ENCODE measurements at places on chromosomes 12 and 14. TPM values are rescaled to one million over a fixed set of nuclear protein-coding genes. Genes with fewer than 3 reads are reported as not detected.

- no peak for DNase-seq
These were observed 64.9 kb downstream of the LLPH start for GRCh38 chr12:66065641-66066136.

DNA sequence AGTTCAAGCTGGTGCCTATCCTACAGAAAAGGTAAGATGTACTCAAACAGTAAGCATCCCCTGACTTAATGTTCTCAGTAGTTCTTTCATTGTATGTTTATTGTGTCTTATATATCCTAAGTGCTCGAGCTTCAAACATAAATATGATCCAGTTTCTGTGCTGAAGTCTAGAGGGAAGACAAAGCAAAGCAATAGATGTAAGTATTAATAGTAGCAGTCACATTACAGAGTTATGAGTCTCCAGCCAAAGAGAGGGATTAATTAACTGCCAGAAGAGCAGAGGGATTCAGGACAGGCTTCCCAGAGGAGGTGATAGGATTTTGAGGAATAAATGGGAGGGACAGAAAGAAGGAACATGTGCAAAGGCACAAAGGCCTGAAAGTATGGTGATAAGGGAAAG, 1.4 kb downstream of the NGDN start:
- no peak for DNase-seq

DNA sequence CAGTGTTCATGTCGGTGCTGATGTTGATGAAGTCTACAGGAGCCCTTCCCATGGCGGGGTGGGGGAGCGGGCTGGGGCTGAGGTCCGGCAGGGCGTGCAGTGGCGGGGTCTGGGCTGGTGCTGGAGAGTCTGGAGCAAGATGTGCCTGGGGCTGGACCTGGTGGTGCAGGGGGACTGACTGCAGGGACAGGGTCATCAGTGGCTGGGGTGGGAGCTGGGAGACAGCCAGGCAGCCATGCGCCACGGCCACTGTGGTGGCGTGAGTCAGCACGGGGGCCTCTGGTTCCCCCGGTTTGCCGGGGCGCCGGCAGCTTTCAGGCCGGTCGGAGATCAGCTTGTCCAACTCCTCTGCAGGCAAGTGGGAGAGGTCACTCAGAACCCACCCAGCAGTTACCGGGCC, 27.6 kb downstream of the FOXN4 start:
- no peak for DNase-seq

DNA sequence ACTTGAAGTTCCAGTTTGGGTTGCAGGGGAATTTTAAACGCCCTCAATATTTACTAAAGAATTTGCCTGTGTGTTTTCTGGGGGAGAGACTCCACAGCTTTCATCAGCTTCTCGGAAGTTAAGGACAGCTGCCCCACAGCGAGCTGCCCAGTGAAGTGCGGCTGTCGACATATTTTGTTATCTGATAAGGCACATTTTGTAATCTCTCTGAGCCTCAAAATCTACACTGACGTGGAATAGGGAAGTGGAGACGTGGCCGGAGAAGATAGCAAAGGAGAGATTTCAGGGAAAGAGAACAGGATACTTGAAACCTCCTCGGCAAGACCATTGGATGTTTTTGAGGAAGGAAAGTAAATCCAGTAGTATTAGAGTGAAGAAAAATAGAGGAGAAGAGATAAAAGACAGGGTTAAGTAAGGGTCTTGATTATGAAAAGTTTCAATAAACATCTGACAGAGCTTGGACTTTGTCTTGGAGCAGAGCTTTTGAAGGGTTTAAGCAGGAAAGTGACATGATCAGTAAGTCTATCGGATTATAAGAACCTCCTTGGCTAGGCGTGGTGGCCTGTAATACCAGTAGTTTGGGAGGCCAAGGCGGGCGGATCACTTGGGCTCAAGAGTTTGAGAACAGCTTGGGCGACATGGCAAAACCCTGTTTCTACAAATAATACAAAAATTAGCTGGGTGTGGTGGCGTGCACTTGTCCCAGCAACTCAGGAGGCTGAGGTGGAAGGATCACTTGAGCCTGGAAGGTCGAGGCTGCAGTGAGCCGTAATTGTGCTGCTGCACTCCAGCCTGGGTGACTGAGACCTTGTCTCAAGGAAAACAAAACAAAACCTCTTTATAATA, 1.1 kb downstream of the POLR3B start:
- peak; percentile 63 for DNase-seq

DNA sequence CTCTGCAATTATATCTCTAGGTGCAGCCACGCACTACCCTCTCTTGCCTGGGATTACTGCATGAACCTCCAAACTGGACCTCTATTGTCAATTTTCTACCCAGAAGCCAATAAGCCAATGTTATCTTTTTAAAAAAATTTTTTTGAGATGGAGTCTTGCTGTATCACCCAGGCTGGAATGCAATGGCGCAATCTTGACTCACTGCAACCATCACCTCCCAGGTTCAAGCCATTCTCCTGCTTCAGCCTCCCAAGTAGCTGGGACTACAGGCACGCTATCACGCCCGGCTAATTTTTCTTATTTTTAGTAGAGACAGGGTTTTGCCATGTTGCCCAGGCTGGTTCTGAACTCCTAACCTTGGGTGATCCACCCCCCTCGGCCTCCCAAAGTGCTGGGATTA, 11.2 kb upstream of the PXN start:
- DNase-seq: no peak

GRCh38 chr14:52610187-52610586, 57.6 kb downstream of the GPR137C start:
- no peak for DNase-seq

DNA sequence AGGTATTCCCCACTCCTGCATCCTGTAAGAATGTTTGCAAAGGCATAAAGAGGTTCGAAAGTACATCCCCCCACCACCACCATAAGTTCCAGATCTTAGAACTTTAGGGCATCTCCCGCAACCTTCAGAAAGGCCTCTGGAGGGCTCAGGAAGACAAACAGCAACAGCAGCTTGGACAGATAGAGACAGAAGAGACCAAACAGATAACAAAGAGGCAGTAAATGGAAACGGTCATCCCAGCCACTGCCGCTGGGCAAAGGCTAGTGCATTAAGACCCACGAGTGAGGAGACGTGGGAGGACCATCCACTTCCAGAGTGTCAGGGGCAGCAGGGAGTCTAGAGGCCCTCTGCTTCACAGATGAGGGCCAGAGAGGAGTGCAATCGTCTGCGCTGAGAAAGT, 124.3 kb downstream of the CRACR2A start:
- DNase-seq: no peak

DNA sequence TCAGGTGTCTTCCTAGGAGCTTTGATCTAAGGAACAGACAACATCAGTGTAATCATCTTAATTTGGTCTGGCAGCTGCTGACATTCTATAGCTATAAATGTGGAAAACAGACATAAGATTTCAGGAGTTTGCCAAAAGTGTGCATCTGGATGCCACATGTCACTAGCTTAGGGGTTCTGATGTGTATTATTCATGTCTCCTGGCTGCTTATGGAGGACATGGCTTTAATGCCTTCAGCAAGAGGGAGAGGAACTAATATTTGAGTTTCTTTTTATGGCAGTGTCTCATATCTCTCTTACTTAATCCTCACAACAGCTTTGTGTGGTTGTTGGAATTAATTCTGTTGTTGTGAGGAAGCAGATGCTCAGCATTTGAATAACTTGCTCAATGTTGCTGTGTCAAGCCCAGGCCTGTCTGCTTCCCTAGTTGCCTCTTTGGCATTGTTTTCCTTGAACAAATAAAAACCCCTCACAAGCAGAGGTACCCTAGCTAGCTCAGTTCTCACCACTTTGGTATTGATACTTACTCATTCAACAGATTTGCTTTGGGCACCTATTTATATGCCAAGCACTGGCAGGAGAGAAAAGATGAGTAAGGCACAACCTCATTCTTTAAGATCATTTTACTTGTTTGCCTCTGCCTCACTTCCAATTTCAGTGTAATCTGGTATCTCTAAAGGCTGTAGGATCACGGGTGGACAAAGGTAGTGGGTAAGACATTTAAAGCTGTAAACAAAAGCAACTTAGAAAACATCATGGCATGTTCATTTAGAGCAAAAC, 39.8 kb upstream of the EID3 start:
- peak; percentile 7 for DNase-seq

- peak; percentile 12 for DNase-seq
These were observed 141.3 kb upstream of the RASSF8 start for GRCh38 chr12:25817166-25817565.

DNA sequence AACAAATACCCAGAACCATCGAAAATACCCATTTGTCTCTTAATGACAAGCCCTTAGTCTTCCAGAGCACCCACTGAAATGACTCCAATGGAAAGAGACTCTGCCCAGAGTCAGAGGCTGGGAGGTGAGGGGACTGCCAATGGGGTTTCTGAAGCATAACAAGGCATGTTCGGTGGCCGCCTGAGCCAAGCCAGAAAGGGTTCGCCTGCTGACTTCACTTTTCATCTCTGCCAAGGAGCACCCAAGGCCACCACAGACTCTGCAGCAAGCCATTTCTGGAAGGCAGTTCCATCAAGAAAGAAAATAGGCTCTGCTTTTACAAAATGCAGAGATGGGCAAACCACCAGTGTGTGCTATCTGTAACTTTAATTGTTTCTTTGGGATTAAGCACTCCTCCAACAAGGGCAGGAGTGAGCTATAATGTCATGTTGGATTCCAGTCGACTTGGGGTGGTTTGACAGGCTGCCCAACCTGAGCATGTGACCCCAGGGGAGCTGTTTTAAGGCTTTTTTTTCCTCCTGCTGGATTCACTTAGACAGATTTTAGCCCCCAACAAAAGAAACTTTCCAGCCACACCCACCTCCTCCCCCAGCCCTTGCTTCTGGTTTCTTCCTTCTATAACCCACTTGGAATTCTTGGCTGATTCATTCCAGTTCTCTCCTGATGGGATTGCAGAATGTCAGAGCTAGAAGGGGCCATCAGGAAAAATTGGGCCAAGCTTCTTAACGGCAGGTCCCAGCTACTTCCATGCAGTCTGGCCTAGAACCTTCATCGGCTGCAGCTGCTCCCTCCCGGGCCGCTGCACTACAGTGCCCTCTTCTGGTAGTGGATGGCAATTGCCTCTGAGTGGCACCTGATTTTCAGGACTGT, 24.1 kb downstream of the CKAP4 start:
- DNase-seq: peak; percentile 76

DNA sequence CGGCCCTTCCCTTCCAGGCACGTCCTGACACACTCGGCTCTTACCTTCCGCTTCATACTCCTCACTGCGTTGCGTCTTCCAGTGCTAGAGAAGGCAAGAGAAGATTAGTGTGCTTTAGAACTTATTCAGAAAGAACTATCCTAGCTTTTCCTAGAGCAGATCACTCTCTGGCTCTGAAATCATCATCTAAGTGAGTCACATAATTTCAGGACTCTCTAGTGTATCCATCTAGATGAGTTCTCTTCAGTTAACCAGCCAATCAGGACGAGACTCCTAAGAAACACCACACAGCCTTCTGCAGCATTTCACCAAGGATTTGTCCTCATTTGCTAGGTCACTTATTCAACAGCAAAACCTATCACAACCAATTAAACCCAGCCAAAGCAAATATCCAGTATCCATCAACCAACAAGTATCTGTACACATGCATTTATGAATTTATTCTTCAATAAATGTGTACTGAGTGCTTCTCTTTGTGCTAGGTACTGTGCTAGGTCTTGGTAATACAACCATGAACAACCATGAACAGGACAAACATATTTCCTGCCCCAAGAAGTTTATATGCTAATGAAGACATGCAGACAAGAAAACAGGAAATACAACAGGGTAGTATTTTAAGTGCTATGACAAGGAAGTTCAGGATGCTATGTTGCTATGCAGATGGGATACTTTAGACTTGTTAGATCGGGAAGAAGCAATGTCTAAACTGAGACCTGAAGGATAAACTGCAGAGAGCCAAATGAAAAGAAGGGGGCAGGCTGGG, 52.1 kb downstream of the NIN start:
- DNase-seq: no peak

DNA sequence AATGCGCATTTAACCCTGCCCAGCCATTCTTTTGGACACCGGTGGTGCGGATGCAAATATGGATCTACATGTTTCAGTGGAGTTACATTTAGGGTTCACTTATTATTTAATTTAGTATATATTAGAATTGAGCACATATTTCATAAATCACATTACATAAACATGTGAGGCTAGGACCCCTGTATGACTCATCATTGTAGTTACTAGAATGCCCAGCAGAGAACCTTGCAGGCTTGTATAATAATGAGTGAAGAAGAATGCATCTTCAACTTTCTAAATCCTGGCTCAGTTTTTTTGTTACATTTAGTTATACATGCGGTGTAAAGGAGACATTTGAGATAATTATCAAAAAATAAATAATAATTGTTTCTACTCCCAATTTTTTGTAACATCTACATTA, 369.0 kb downstream of the ATP23 start:
- DNase-seq: peak; percentile 83

DNA sequence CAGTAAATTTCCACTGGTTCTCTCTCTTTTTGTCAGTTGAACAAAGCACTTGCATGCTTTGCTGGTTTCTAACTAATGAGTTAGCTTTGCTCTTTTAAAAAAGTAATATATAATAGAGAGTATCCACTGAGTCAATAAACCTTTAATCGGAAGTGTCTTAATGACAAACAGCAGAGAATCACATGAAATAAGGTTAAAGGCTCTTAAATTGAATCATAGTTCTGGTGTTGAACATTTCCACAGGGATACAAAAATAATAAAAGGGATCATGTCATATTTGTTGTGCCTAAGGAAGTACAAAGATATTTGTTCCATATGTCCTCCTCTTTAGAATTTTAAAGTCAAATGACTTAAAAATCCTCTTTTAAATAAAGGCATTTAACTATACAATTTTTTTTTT, 362.6 kb downstream of the LRIG3 start:
- DNase-seq: no peak

DNA sequence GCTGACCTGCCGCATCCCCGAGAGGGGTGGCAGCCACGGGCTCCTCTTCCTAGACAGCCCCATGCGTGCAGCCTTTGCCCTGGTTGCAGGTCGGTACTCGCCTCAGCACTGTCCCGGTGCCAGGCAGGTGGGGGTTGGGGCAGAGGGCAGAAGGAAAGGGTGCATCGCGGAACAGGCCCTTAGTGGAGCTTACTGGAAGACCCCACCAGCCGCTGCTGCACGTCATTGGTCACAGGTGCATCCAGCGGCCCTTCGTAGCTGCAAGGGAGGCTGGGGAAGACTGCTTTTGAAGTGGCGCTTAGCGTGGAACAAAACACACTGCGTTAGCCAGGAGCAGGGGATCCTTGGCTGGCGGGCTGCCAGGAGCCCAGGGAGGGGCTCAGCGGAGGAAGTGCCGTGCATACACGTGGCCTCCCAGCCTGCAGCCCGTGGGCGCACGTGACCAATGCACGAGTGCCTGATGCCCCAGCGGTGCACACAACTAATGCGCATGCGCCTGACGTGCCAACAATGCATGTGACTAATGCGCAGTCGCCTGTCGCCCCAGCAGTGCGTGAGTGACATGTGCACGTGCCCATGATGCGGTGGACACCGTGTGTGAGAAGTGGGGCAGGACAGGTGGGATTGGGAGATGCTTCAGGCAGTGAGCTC, 5.0 kb upstream of the EP400 start:
- DNase-seq: no peak

Gene CLEC4C
- not detected for total RNA-seq

Gene RNF212B
- total RNA-seq: not detected

Gene CIROP
- total RNA-seq: not detected

Gene ATF7IP
- 15.9 TPM for total RNA-seq

Gene GPR132
- total RNA-seq: under 0.01 TPM

Gene SLC4A8
- total RNA-seq: 0.60 TPM

Gene KRT80
- total RNA-seq: 0.65 TPM

Gene KLHL33
- under 0.01 TPM for total RNA-seq

Gene CPNE6
- not detected for total RNA-seq

Gene MYF5
- total RNA-seq: not detected

Gene GUCY2C
- total RNA-seq: not detected

Gene CACNA2D4
- 0.22 TPM for total RNA-seq

Gene HSP90AA1
- 229 TPM for total RNA-seq

Gene TEX52
- not detected for total RNA-seq

Gene TRPV4
- 1.3 TPM for total RNA-seq

Gene HOXC10
- not detected for total RNA-seq

Gene DEGS2
- total RNA-seq: 0.20 TPM

Gene OR4E2
- not detected for total RNA-seq
